ENCODE measurements at places on chromosomes 12 and 14.

DNA sequence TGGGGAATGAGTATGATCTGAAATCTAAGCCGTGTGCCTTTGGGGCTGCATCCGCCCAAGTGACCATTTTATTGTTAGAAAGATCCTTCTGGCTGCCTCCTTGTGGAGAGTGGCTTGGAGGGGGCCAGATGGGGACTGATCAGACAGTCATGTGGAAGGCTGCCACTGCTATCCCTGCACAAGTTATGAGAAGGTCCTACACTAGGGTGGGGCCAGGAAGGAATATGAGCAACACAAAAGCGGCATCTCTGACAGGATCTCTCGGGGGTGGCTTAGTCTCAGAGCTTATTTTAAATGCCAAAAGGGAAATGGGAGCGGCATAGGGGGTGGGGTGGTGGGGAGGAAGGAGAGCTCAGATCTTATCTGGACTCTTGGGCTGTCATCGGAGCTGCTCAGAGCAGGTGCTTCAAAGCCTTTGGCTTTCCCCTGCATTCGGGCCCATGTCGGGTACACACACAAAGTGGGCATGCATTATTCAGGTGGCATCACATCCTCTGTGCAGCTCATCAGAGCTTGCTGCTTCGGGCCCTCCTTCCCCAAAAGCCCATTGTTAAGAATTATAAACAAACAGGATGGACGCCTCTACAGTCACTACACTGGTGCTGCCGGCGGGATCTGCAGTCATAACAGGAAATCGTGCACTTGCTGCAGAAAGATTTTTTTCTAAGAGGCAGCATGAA, 805.4 kb downstream of the VRK1 start:
- peak; percentile 30 for DNase-seq

DNA sequence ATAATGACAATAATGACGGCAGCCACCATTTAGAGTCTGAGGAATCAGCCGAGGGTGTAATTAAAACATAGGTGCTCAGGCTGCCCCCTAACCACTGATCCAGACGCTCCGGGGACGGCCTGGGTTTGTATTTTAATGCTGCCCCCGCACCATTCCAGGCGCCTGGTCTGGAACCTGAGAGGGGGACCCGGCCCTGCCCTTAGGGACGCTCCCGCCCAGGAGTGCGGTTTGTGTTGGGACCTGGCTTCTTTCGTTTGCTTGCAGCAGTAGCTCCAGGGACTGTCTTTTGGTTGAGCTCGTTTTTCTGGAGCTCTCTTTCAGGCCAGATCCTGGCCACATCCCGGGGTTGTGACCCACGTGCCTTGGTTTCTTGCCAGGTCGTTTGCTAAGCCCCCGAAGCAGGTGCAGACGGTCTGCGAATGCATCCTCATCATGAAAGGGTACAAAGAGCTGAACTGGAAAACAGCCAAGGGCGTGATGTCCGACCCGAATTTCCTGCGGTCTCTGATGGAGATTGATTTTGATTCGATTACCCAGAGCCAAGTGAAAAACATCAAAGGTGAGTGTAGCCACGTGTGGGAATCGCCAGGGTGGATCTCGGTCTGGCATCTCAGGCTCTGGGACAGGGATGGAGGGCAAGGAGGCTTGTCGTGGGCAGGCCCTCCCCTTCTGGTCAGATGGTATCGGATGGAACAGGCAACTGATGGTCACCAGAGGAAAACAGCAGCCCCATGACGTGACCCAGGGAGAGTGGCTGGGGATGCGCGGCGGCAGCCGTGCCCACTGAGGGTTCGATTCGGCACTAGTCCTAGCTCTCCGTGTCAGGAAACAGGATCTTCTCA, 63.5 kb downstream of the CCDC92 start:
- no peak for DNase-seq

DNA sequence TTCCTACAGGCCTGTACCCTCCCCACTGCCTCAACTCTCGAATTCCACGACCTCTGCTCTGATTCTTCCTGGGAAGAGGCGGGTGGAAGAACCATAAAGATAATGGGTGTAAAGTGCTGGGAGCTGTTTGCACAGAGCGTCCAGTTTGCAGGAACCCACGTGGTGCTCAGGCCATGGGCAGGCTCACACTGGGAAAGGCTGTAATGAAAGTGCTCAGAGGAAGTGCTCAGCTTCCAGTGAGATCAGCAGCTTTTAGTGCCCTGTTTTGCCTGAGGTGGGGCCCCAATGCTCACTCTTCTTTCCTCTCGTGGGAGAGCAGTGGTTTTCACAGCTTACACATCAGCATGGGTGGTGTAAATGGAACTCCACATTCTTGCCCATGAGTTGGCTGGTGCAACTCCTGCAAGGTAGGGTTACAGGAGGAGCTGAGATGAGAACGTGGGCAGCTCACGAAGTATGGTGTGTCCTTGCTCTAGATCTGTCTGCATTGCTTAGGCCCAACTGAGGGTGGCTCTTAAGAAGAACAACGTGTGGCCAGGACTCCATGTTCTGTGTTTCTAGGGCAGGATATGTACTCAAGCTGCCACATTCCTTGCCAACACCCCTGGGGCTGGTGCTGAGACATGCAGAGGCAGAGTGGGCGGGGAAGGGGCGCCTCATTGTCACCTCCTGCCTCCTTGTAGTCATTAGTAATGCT, 2.9 kb downstream of the TMEM63C start:
- DNase-seq = no peak

DNA sequence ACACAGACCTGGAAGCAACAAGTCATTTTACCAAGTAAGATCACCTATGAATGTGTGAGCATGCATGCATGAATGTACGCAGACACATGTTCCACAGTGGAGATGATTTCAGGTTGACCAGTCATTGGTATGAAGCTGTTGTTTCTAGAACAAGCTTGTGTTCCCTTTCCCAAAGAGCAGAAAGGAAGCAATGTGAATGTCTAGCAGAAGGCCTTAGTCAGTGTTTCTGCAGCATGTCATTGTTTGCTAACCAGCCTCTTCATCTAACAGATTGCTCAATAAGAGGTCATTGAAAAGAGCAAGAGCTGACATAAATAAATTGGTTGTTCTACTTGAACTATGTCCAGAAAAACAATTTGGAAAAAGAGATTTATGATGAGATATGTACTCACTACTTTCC, 191.4 kb downstream of the PLCZ1 start:
- no peak for DNase-seq

- DNase-seq = no peak
Measured at GRCh38 chr14:36662543-36663403, 1.1 kb downstream of the PAX9 start.

- no peak for DNase-seq
Measured at GRCh38 chr12:68227356-68227755, 1.7 kb upstream of the IL26 start.

DNA sequence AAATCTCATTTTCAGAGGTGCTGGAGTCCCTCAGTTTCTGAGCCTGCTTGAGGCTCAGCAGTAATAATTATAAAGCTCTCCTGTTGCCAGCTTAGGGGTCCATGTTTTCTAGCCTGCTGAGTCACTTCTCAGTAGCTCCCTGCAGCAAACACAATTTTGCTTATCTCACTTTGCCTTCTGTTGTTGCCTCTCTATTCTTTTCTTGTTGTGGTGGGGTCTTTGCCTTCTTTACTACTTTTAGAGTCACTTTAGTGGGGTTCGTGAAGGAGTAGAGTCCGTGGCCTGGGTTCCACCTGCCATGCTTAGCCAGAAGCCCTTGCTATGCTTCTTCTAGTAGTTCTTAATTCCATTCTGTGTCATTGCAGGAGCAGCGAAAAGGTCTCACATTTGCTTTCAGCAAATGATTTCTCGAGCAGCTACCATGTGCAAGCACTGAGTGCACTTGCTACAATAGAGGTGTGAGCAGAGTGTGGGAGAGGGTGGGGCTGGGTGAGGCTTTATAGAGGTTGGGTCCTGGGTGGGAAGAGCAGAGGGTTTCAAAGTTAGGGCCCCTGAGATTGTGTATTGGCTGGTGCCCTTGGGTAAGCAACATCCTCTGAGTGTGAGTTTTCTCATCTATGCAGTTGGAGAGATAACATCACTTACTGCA, 114.3 kb downstream of the ADCK1 start:
- DNase-seq = no peak

DNA sequence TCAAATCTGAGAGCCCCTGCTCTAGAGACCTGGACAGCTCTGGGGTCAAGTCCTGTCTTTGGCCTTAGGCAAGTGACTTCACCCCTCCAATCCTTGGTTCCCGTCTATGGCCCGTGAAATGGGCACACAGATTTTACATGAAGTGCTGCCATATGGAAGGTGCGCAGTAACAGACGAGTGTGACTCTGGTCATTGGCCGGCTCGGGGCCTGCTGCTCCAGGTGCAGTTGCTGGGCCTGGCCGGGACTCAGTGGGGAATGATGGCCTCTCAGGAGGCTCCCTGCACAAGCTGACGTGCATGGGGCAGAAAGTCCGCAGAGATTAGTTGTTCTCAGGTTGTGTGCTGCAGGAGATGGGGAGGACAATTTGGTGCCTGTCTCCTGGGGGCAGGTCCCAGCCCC, 14.0 kb upstream of the TESC start:
- no peak for DNase-seq

DNA sequence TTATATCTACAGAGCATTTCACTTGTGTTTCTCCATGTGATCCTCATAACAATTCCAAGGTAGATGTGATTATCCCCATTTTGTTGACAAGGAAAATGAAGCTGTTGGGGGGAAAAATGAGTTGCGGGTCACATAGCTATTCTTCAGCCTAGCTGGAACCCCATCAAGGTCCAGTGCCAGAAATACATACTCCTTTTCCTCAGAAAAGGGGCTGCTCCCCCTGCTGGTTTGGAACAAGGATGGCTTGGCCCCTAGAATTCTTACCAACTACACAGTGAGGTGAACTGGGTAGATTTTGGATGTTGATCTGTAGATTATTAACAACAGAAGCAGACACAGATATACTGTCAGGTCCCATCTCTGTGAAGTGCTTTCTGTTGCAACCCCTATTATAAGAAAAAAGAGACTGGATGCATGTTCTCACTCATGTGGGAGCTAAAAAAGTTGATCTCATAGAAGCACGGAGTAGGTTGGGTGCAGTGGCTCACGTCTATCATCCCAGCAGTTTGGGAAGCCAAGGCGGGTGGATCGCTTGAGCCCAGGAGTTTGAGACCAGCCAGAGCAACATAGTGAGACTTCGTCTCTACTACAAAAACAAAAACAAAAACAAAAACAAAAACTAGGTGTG, 8.9 kb downstream of the IKZF4 start:
- no peak for DNase-seq

DNA sequence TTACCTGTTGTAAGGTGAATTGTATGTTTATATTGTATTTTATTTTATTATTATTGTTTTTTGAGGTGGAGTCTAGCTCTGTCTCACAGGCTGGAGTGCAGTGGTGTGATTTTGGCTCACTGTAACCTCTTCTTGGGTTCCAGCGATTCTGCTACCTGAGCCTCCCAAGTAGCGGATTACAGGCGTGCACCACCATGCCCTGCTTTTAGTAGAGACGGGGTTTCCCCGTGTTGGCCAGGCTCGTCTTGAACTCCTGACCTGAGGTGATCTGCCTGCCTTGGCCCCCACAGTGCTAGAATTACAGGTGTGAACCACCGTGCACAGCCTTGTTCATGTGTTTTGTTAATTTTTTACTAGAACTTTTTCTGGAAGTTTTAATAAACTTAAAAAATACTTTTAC, 3.8 kb downstream of the ATF7IP start:
- no peak for DNase-seq

DNA sequence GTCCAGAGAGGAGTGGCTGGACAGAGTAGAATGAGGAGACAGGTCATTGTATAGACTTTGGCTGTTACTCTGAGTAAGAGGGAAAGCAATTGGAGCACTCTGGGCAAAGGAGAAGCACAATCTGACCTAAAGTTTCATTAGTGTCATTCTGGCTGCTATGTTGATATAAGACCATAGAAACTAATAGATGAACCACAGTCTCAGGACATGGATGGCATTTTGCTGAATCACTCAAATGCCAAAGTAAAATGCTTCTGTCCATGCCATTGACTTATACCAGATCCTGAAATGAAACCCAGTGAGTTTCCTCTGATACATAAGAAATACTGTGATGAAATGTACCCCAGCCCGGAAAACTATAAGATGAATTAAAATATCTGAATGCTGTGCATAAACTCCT, 65.8 kb upstream of the COCH start:
- DNase-seq = no peak

- no peak for DNase-seq
Measured at GRCh38 chr12:24025153-24025798, 75.8 kb upstream of the SOX5 start.

DNA sequence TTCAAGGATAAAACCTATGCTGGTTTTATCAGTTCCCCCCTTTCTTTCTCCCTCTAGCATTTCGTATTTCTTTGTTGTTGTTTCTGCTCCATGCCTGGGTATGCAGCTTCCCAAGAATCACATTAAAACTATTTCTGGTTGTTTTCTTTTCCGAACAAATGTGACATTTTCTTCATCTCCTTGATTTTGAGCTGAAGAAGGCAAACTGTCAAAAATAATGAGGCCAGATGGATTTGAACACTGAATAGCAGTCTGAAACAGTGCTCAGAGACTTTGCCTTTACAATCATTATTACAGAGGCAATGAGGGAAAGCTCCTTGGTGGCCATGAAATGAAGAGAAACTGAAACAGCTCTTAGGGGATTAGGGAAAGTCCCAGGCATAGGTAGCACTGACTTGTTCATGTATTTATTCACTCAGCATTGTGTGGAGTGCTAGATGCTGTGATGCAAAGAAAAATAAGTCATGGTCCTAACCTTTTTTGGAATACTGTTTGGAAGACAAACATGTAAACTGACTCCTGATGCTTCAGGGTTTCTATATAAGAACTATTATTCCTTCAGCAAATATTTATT, 319.5 kb downstream of the FUT8 start:
- no peak for DNase-seq

DNA sequence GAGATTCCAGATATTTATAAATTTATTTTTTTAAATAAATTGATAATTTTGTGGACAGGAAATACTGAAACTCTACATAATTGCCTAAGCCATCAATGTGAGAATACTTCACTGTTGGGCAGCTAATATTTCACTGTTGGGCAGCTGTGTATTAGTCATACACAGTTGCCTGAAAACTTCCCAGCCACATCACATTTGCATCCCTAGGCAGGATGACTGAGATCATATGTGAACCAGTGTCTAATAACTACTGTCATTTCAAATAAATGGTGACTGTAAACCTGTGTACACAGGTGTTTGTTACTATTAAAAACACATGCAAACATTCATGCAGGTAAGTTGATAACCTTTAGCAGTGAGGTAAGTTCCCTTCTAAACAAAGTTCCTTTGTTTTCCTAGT, 43.9 kb downstream of the TMTC3 start:
- DNase-seq = no peak

DNA sequence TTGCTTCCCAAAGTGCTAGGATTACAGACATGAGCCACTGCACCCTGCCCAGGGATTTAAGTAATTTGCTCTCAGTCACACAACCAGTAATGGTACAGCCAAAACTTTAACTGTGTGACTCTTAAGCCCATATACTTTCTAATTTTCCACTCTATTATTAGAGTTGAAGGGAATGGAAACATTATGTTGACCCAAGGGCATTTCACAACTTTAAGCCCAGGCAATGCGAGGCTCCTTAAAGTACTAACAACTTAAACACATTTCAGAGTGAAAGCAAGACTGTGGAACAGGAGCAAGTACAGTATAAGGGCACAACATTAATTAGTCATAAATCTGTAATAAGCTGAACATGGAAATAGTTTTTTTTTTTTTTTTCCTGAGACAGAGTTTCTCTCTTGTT, 39.8 kb downstream of the BAZ1A start:
- DNase-seq = no peak

GRCh38 chr14:81414123-81414522, 14.0 kb upstream of the STON2 start:
- DNase-seq = no peak
